Activated T-helper 17 cell treated with anti-CD3 and anti-CD28 coated beads, Interleukin-2, amount 50 U/mL, for 72 hours (primary cell): ENCODE measurements at places on chromosomes 2 and 18. TPM values are rescaled to one million over a fixed set of nuclear protein-coding genes. Genes with fewer than 3 reads are reported as not detected.

The NAT8 gene
- total RNA-seq: not detected

DNA sequence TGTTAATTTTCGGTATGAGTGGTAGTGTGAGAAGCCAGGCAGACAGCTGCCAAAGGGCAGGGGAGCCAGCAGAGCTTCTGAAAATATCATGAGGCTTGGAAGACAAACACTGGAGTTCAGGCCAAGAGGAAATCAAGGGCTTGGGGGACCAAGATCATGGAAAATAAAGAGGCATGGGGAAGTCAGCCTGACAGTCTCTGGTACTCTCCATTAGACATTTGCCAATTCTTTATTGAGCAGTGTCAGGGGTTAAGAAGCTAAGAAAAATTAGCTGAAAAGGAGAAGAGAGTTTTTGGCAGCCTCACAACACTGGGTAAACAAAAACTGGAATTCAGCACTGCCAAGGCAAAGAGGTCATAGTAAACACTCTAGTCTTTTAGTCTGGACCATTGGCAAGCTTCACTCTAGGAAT, 612.7 kb downstream of the EPHA4 start:
- no peak for ATAC-seq

The MC4R gene
- not detected for total RNA-seq

DNA sequence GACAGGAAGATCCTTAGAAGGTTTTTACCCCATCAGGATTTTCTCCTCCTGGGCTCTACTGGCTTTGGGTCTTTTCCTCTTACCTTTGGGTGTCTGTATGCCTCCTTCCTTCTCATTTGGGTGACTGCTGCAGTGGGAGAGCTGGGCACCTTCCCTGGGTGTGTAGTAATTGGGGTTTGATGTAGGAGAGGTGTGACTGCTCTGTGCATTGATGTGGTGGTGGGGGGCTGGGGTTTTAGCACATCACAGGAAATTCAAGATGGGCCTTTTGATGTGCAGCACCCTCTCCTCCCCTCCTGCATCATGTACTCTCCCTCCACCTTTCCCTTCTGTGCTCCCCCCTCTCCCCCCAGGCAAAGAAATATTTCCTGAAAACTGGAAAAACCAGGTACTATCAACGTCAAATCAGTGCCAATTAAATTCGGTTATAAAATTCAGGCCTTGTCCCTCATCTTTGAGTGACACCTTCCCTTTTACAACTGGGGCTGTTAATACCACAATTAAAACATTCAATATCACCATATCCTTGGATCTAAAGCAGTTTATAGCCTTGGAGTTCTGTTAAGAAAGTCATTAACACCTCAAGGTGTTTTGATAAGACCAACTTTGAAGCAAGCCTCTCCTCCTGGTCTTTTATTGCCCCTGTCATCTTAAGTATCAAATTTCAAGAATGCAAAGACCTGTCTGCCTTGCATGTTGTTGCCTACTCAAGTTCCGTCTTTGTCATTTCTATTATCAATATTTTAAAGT, 23.3 kb downstream of the EDAR start:
- ATAC-seq: no peak

DNA sequence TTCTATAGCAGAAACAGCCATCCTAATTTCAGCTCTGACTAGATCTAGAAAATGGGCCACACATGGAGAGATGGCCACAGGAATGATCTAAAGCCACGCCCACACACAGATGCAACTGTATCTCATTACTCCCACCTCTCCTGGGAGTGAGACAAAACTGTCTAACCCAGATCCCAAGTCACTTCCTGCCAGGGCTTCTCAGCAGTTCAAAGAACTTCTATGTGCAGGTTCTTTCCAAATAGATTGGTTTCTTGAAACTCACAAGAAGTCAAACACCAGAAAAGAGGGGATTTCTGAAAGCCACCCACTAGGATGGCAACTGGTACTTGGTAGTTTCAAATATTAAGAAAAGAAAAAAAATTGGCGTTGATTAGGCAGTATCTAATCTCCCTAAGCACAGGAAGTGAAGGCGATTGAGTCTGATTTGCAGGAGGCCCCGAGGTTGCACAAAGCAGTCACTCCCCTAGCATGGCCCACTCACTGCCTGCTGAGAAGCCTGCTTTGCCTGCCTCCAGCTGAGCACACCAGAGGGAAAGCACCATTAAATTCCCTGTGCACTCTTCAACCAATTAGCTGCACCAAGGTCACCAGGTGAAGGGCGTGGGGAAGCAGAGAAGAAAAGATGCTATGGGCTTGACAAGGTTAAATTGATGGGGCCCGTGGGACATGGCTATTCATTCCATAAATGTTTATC, 51.1 kb downstream of the PAPOLG start:
- peak; percentile 90 for ATAC-seq

DNA sequence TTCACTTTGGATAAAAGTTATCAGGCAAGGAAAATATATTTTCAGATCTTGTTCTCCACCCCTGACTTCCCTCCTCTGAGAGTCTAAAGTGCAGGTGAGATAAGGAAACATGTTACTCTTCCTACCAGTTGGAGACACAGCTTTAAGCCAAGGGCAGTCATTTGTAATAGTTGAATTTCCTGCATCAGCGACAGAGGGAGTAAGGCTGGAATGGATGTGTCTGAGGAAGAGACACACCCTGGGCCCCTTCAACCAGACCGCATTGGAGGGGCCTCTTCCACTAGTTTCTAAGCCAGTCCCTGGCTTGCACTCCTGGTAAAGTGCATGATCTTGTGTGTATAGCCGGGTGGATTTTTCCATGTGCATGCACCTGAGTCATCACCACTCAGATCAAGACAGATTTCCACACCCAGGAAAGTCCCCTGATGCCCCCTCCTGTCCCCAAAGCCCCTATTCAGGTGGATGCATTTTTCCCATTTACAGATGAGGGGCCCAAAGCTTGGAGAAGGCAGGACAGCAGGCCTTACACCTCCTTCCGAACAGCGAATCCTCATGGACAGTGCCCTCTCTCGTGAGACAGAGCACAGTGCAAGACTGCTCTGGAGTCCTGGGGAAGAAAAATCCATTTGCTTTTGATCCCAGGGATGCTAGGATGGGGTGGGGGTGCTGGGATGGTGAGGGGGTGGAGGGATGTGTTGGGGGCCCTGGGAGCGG, 66.7 kb upstream of the SH3RF3 start:
- ATAC-seq: no peak

GRCh38 chr2:99980176-99980575, 162.2 kb downstream of the AFF3 start:
- no peak for ATAC-seq

DNA sequence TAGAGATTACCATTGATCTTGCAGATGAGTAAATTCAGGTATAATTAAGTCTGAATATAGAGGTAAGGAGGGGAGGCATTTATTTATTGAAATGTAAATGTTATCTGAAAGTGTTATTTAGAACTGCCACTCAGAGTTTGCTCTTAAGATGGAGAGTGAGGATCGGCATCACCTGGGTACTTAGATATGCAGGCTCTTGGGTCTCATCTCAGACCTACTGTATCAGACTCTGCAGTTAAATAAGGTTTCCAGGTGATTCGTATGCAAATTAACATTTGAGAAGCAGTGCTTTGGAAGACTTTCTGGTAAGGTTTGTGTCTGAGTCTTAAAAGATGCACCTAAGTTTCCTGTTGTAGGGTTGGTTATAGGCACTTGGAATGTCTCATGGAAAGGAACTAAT, 9.2 kb downstream of the HTR2B start:
- no peak for ATAC-seq

- peak; percentile 89 for ATAC-seq
Measured at GRCh38 chr2:30428827-30429461, 18.1 kb upstream of the LCLAT1 start.

The NXPH2 gene
- total RNA-seq: not detected

DNA sequence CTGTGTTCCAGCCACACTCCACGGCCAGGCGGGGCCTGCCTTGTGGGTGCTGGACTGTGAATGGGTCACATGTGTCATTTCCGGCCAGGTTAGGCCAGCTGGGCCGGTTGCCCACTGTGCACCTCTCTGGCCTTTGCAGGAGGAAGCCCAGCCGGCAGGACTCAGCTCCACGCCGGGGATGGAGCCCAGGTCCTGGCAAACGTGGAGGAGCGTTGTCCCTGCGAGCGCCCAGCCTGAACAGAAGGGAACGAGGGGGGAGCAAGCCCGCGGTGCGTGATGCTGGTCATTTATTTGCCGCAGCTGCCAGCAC, 152.9 kb downstream of the PXDN start:
- no peak for ATAC-seq

- no peak for ATAC-seq
Measured at GRCh38 chr2:86617153-86617552, 6.5 kb downstream of the RNF103 start.

The CHRND gene
- not detected for total RNA-seq

DNA sequence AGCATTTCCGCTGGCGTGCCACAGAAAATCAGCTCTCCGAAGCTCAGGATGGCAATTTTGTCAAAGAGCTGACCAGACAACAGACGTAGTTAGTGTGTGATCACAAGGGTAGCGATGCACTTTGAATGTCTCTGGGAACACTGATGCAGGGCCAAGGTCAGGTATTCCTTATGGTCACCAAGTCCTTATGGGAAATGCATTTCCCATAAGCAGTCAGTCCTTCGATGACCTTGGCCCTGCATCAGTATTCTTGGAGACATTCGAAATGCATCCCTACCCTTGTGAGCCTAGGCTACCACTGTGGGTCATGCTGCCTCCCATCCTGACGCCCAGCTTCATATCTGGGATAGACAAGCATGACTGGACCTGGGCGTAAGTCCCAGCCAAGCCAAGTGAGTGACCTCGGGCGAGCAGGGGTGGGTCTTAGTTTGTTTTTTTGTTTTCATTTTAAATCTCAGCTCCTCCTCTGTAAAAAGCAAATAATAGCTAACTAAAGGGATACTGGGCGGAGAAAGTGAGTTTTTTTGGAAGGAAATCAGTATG, 13.6 kb downstream of the ABCG5 start:
- no peak for ATAC-seq

- ATAC-seq: no peak
Measured at GRCh38 chr18:72940986-72941385, 73.2 kb upstream of the NETO1 start.

DNA sequence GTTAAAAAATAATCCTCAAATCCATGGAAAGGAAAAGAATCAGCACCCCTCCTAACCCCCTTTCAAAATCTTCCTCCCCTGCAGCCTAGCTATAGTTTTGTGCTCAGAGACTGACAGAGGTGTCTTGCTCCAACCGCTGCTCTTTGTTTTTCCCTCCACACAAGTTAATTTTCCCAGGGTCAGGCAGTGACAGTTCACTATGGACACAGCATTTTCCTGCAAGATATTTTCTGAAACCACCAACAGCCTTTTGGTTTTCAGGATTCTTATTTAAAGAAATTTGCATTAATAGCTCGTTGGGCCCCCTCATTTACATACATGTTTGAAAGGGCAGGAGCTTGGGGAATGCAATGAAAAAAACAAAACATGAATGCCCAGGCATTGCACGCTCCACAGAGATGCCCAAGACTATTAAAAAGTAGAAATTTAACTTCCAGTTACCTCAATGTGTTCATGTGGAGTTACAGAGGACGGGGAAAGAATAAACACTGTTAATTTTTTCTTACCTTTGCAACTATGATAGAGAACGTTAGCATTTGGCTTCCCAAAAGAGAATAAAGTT, 71.4 kb upstream of the CXCR4 start:
- no peak for ATAC-seq

DNA sequence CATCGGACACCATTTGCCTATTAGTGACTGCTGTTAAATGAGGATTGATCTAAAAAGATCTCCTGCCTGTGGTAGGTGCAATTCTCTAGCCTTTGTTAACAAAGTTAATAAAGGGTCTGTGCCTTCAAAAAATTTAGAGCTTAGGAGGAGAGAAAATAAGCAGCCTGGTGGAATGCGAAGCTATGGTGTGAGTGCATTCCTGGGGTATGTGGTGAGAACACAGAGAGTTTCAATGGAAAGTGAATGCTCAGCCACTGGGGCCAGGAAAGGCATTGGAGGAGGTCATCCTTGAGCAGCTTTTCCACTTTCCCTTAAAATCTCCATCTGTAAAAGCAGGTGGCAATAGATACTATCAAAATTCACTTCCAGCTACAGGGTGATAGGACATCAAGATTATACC, 331.2 kb upstream of the LRATD1 start:
- no peak for ATAC-seq

GRCh38 chr18:30582078-30582477, 460.5 kb downstream of the DSC3 start:
- ATAC-seq: no peak

- ATAC-seq: no peak
Measured at GRCh38 chr2:149076863-149077412, 38.4 kb downstream of the LYPD6B start.
